ENCODE measurements at places on chromosomes 7 and 10.
A peak's percentile ranks its signal among the peaks of the same experiment; 100 is the strongest.

DNA sequence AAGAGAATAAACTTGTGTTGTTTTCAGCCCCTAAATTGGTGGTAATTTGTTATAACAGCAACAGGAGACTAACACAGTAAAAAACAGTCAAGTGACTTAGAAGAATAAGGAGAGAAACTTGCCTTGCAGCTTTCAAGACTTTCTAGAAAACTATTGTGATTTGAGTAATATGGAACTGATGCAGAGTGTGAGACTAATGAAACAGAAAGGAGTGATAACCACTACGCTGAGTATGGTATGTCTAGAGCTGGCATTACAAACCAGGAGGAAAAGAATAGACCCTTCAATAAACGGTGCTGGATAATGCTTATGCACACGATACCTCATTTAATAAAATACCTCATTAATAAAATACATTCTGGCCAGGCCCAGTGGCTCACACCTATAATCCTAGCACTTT lies 99.9 kb downstream of the CREM start:
- DNase-seq, result no peak

GRCh38 chr7:112019932-112020331 lies 186.3 kb downstream of the DOCK4 start:
- DNase-seq, result no peak

- DNase-seq, result no peak
Observed at GRCh38 chr10:69275444-69275843, 2.9 kb upstream of the HK1 start.

GRCh38 chr7:108684629-108685028 lies 115.0 kb downstream of the DNAJB9 start:
- DNase-seq, result no peak

DNA sequence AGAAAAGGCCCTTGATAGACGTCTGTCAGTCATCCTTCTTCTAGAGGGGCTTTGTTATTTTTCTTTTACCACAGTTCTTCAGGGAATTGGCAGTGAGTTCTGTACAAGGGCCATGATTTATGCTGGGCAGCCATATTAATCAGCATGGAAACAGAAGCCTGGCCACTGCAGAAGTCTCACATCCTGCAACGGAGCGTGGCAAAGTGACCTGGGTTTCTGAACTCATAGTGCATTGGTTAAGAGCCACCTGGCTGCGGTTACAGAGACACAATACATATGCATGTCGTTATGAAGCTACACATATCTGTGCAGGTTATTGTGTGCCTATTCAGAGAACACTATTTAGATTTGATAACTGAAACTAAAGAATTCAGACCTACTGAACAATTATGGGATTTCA lies 419.4 kb upstream of the CELF2 start:
- DNase-seq, result no peak

GRCh38 chr7:87139514-87139913 lies 12.7 kb upstream of the DMTF1 start:
- DNase-seq, result no peak

GRCh38 chr10:69513617-69514016 lies 59.6 kb downstream of the NEUROG3 start:
- DNase-seq, result no peak

- no peak for DNase-seq
Observed at GRCh38 chr10:109960682-109961081, 37.4 kb upstream of the XPNPEP1 start.

- DNase-seq, result no peak
Observed at GRCh38 chr10:24552346-24553016, 171.2 kb downstream of the ARHGAP21 start.

GRCh38 chr10:122276611-122277208 lies 5.6 kb downstream of the BTBD16 start:
- no peak for DNase-seq

DNA sequence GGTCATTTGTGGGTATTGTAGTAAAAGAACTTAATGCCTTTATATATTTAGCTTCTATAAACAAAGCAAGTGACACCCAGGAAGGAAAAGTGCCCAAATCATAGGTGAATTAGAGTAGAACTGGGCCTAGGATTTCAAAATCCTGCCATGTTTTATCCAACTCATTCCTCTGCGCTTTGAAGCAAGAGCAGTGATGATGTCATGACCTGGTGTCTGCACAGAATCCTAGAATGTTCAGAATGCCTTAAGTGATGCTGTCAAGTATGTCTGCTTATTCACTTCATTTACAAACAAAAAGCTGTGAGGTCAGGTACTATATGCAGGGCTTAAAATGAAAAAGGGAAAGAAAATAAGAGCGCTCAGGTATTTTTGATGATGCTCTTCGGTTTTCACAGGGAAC lies 737.2 kb upstream of the ANKRD30A start:
- DNase-seq, result no peak

GRCh38 chr7:159211540-159212182 lies 67.0 kb upstream of the VIPR2 start:
- DNase-seq, result no peak

GRCh38 chr7:52620849-52621248 lies 414.6 kb upstream of the POM121L12 start:
- no peak for DNase-seq

- DNase-seq, result peak; percentile 32
Observed at GRCh38 chr7:152383341-152384234, 52.2 kb downstream of the KMT2C start.

GRCh38 chr10:122521011-122521410 lies 39.5 kb upstream of the DMBT1 start:
- no peak for DNase-seq

DNA sequence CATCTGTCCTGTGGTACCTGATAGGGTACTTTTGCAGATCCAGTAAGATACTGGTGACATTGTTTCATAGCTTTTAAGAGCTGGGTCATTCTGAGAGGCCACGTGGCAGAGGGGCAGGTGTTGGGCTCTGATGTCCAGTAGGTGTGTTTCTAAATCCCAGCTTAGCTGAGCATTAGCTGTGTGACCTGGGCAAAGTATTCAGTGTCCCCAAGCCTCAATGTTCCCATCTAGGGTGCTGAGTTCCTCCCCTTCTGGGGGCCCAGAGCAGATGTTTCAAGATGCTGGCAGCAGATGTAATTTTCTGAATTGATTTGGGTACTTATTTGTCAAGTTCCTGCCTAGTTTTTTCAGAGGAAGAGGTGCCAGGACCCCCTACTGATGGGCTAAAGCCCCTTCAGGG lies 52.9 kb downstream of the NEURL1 start:
- no peak for DNase-seq

DNA sequence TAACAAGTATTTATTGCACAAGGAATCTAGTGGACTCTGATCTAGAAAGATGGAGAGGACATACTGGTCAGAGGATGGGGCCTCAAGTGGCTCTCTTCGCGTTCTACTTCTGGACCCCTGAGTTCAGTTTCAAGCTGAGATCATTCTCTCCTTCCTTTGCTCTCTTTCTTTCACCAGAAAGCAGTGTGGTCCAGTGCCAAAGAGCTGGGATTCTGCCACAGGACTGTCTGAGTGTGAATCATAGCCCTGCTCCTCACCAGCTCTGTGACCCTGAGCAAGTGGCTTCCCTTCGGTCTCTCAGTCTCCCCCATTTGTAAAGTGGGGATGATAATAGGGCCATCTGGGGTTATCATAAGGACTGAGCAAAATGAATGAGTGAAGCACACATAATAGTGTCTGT lies 715.2 kb downstream of the SUGCT start:
- no peak for DNase-seq

GRCh38 chr10:12819071-12819470 lies 182.4 kb downstream of the CCDC3 start:
- no peak for DNase-seq

All from AG09309 (cell line).